ENCODE measurements at places on chromosomes 13 and 19.
A peak's percentile ranks its signal among the peaks of the same experiment; 100 is the strongest.

GRCh38 chr13:23985060-23985459 is 87.8 kb upstream of the C1QTNF9B start:
- no peak for DNase-seq

DNA sequence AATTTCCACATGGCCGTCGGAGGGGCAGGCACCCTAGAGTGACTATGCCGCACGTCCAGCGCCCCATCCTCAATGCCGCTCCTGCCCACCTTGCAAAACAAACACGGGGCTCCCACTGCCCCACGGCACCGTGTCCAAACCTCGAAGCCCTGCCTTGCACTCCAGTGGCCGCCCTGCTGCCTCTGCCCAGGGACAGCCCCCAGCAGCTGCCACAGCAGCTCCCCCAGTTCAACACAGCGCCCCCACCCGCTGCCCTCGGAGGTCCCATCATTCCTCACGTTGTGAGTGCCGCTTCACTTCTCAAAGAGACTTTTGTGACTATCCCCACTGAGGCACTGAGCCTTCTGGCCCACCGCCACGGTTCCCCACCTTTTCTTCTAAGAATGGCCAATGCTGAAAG is 22.3 kb upstream of the TMEM160 start:
- DNase-seq: no peak

- no peak for DNase-seq
These were observed 6.8 kb downstream of the KLK10 start for GRCh38 chr19:51012661-51013190.

DNA sequence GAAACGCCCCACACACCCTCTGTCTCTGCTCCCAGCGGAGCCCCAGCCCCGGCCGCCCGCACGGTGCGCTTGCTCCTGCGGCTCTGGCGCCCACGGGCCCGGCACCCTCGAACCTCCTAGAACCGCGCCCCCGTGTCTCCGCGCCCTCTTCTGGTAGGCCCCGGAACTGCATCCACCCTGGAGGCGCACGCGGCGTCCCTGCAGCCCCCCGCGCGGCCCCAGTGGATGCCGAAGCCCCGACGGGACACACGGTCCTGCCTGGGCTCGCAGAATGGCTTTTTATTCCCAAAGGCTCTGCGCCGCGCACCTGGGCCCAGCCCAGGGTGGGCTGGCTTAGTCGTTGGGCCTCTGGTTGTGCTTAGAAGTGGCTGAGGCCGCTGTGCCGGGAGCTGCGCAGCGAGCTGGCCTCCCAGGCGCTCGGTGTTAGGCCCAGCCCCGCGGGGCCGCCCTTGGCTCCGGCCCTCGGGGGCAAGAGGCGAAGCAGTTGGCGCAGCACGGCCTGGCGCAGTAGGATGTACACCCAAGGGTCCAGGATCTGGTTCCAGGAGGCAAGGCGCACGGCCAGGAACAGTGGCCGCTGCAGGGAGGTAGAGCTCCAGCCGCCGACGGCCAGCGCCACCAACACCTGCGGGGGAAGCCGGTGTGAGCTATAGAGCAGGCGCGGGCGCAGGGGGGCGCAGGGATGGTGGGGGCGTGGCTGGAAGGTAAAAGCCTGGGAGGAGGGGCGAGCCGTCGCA is 2.8 kb downstream of the PTGER1 start:
- DNase-seq: peak; percentile 83

DNA sequence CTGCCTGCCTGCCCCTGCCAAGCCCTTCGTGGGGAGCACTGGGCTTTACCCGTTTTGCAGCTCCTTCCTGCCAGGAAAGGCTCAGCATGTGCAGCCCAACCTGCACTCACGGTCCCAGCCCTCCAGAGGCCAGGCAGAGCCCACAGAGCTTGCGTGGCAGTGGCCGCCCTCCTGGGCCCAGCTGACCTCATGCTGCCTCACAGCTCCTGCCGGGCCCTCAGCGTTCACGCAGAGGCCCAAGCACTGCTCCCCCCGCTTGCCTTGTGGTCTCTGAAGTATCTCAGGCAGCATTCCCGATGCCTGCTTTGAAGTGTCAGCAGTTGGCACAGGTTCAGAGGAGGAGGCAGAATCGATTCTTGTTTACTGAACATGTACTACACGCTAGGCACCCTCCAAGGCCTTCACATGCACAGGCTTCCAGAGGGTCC is 32.5 kb downstream of the CAPN12 start:
- DNase-seq: peak; percentile 60

DNA sequence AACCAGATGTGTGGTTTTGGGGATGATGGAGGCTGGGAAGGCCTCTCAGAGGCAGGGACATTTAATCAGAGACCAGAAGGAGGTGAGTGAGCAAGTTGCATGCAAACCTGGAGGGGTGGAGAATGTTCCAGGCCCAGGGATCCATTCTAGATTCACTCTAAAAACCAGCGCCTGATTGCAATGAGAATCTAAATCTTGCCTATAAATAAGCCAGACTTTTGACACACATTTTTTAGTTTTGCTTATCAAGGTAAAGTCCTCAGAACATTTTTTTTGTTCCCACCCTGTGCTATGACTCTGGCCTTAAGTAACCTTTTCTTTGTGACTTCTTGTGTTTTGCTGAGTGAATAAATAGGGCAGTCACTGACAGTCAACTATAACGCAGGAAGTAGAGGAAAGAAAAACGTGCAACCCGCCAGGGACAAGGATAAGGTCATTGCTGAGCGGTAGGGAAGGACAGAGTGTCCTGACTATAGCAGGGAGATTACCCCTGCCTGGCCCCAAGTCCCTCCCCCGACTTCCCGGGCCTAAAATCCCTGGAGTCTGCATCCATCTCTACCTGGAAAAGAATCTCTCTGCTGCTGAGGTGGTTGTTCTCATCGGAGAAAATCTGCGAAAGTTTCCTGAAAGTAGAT is 14.4 kb downstream of the RGL3 start:
- DNase-seq: no peak

- no peak for DNase-seq
These were observed 4.1 kb downstream of the UBXN6 start for GRCh38 chr19:4453232-4454179.

DNA sequence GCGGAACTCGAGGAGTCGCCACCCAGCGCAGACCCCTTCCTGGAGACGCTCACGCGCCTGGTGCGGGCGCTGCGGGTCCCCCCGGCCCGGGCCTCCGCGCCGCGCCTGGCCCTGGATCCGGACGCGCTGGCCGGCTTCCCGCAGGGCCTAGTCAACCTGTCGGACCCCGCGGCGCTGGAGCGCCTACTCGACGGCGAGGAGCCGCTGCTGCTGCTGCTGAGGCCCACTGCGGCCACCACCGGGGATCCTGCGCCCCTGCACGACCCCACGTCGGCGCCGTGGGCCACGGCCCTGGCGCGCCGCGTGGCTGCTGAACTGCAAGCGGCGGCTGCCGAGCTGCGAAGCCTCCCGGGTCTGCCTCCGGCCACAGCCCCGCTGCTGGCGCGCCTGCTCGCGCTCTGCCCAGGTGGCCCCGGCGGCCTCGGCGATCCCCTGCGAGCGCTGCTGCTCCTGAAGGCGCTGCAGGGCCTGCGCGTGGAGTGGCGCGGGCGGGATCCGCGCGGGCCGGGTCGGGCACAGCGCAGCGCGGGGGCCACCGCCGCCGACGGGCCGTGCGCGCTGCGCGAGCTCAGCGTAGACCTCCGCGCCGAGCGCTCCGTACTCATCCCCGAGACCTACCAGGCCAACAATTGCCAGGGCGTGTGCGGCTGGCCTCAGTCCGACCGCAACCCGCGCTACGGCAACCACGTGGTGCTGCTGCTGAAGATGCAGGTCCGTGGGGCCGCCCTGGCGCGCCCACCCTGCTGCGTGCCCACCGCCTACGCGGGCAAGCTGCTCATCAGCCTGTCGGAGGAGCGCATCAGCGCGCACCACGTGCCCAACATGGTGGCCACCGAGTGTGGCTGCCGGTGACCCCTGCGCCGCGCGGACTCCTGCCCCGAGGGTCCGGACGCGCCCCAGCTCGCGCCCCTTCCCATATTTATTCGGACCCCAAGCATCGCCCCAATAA is 2.3 kb downstream of the AMH start:
- DNase-seq: no peak

DNA sequence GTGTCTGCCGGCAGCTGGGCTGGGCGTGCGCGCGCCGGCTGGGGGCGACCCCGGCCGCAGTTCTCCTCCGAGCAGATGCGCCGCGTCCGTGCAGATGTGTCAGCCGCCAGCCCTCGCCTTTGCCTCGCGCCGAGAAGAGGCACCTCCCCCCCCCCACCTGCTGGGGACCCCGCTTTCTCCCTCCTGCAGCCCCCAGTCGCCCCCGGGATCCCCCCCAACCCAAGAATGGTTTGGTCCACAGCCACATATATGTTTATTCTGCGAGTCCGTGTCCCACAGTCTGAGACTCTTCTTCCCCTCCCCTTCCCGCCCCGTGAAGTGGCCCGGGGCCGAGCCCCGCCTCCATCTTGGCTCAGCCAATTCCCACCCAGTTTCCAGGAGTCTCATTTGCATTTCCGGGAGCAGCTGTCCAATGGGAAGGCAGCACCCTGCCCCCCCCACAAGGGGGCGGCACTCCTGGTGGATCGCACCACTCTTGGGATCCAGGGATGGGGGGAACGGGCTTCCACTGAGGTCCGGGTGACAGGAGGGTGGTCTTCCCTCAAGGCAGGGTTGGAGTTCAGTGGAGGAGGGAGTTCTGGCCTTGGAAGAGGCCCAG is 8.6 kb downstream of the ISOC2 start:
- DNase-seq: peak; percentile 80

- DNase-seq: peak; percentile 56
These were observed 14.1 kb downstream of the POU4F1 start for GRCh38 chr13:78589206-78589605.

GRCh38 chr19:33719366-33720154 is 77.1 kb upstream of the KCTD15 start:
- DNase-seq: no peak

GRCh38 chr13:29137995-29138394 is 317.9 kb downstream of the MTUS2 start:
- no peak for DNase-seq

DNA sequence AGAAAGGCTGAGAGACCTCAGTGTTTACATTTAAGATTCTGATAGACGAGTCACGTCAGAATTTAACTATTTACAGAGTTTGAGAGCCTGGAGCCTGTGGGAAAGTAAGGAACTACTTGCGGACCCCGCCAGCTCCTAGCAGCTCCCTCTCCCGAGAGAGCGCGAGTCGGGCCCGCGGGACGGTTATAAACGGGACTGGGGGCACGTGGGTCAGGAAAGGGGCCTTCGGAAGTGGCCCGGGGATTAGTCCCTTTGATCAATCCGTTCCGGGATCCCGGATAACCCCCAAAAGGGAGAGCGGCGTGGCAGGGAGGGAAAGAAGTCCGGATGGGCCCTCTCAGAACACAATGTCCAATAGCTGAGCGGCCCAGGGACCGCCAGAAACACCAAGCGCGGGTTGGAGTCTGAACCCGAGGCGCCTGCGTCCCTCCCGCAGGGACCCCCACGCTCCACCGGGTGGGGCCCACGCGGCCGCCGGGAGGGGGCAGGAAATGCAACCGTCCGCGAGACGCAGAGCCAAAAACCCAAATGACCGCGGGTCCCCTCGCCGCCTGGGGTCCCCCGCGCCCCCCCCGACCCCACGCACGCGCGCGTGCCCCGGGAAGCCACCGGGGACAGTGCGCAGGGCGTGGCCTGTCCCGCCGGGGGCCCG is 3.6 kb downstream of the ZIC5 start:
- DNase-seq: no peak

DNA sequence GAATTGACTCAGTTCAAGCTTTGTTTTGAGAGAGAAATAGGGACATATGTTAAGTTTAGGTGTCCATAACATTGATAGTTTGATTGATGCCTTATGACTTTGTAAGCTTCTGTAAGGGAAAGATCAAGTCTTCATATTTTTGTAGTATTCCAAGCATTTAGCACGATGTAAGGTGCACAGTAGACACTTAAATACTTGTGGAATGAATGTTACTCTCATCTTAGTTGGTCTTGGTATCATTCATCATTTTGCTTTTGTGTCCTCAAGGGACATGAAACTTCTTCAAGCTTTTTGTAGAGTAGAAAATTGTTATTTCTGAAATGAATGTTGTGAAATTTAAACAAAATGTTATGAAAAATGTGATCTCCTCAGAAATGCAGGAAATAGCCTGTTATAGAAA is 10.1 kb downstream of the TDRD3 start:
- DNase-seq: no peak

- no peak for DNase-seq
These were observed 89.4 kb downstream of the KCTD12 start for GRCh38 chr13:76796851-76797250.

DNA sequence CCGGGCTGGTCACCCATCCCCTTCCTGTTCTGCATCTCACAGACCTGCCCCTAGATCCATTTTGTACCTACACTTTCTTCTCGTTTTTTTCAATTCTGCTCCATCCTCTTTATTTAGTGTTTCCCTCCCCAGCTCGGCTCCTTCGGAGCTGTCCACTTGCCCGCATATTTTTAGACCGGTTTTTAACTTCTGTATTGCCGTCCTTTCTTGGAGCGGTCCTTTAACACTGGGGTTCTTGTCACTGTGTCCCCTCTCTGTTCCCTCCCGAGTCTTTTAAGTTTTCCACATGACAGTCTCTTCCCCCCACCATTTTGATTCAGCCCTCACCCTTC is 1.7 kb downstream of the ARHGAP35 start:
- DNase-seq: no peak

DNA sequence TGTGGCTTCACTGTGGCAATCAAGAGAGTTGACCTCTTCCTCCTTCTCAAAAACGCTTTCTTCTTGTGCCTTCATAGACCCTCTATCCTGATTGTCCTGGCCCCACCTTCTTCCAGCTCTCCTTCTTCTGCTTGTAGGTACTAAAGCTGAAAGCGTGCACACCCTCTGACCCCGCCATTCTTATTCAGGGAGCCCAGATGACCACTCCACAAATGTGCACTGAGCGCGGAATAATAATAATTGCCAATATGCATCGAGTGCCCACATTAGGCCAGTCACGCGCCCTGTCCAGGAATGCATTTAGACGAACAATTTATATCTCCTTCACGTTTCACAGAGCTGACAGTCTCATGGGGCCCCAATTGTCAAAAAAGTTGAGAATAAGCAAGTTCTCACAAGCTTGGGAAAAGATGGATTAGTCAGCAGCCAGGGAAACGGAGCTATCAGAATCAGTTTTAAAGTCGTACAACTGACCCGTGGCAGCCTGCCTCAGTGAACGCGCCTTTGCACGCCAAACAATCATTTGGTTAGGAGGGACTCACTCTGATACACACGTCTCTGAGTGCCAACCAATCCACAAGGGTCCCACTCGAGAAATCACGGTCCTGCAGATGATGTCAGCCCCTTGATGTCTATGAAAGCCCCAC is 36.7 kb upstream of the PEG3 start:
- DNase-seq: no peak

GRCh38 chr13:45892513-45892912 is 41.0 kb upstream of the SIAH3 start:
- no peak for DNase-seq

DNA sequence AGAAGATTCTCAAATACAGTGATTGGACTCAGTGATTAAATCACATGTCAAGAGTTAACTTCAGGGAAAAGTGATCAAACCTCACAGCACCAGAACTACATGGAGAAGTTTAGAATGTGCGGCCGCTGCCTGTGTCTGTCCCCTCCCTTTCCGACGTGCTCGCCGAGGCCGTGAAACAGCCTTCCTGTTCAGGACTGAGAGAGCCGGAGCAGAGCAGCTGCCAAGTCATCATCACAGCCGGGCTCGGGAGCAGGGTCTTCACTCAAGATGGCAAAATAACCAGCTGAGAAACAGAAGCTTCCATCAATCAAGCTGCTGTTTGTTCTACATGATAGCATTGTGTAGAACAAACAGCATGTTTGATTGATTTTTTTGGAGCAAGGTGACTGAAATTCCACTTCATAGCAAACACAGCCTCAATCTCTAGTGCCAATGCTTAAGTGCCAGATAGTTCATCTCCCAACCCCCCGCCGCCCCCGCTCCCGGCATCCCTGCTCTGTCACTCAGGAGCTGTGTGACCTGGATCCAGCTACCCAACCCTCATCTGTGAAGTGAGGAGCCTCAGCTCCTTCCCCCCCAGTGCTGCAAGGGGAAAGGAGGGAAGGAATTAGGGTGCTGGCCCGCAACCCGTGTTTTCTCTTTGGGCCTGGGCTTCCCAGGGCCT is 70.6 kb downstream of the HSPH1 start:
- no peak for DNase-seq

Data from heart right ventricle (tissue), 16 donors.